Fibroblast of skin of right biceps (primary cell): ENCODE measurements at places on chromosomes 5 and 9.

DNA sequence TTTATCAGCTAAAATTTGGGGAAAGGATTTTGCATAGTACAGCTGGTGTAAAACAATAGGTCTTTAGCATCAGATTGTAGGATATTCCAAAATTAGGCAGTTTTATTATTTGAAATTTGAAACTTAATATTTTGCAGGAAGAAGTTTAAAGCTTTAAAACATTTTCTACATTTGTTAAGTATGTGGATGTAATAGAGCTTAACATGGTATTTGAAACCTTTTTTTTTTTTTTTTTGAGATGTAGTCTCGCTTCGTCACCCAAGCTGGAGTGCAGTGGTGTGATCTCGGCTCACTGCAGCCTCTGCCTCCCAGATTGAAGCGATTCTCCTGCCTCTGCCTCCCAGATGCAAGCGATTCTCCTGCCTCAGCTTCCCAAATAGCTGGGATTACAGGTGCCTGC, 2.9 kb downstream of the DENND4C start:
- no peak for DNase-seq

GRCh38 chr9:78325343-78325742, 28.4 kb downstream of the PSAT1 start:
- peak; percentile 49 for DNase-seq

DNA sequence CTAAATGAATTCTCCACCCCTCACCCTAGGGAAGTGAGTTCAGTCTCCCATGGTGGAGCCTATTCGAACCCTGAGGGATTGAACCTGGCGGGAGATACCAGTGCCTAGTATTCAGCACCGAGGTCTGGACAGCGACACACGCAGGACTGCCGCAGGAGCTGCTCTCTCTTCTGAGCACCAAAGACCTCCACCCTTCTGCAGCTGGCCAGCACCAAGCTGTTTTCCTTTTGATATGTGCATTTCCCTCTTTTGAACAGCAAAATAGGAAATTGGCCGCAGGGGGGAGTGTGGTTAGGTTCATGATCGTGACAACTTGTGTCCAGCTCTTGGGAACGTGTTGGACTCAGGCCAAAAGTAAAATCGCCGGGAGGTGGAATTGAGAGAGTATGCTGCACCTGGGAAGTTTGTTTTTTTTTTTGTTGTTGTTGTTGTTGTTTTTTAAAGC, 1.2 kb upstream of the PCSK1 start:
- peak; percentile 76 for DNase-seq

GRCh38 chr9:76336027-76336426, 58.2 kb downstream of the RFK start:
- DNase-seq, result no peak
